ENCODE measurements at places on chromosomes 16 and 17. TPM values are rescaled to one million over a fixed set of nuclear protein-coding genes. Genes with fewer than 3 reads are reported as not detected.
A peak's percentile ranks its signal among the peaks of the same experiment; 100 is the strongest.

DNA sequence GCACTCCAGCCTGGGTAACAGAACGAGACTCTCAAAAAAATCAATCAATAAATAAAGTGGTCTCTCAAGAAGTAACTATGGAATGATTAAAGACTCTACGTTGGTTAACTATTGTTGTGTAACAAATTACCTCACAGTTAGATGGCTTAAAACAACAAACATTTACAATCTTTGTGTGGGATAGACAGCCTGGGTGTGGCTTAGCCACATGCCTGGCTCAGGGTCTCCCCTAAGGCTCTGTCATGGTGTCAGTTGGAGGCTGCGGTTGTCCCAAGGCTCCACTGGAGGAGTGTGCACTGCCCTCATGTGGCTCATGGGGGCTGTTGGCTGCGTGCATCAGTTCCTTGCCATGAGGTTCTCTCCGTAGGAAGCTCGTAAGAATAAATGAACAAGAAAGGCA is 294.5 kb downstream of the SNX29 start:
- DNase-seq, result no peak

DNA sequence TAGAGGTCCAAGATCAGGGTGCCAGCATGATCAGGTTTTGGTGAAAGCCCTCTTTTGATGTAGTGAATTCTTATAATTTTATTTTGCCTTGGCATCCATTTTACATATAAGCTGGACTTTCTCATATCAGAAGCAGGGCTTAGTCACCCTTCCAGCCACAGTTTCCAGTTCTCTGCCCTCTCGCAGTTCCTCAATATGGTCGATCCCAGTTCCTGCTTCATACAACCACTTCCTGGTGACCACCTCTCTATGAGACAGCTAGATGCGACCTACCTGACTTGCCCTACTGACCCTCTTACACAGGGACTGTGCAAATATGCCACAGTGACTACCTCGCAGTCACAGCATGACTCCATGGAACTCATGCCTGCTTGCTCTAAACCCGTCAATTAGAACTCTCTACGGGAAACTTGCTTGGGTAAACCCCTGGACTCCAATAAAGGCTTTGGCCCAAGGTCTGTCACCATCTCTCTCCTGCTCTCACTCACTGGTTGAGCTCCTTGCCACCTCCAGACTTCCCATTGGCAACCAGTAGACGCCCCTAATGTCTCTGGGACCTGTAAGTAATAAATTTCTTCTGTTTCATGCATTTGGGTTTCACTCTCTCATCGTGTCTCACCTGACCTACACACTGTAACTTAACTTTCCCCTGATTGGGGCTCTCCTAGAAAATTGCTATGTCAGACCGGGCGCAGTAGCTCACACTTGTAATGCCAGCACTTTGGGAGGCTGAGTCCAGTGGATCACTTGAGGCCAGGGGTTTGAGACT is 21.4 kb downstream of the CD300LG start:
- DNase-seq, result no peak

GRCh38 chr16:57775661-57776469 is 26.4 kb downstream of the KIFC3 start:
- peak; percentile 63 for DNase-seq

DNA sequence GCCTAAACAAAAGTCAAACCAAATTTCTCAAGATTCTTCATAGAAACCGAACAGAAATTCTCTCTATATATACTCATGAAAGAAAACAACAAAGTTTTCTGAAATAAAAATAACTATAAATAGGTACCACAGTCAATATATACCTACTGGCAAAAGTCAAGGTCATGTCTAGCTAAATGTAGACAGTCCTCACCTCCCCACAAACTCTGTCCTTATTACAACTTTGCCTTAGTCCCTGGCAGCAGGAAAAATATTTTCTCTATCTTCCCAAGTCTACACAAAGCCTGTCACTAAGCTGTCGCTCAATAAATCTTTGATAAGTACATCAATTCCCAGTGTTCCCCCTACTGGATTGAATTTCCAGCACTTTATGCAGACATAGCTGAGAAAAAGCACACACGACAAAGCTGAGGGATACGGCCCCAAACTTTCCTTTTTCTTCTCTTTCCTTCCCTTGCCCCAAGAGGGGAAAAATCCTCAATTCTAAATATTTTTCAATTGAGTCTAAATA is 2.7 kb downstream of the CFAP20 start:
- DNase-seq, result no peak

DNA sequence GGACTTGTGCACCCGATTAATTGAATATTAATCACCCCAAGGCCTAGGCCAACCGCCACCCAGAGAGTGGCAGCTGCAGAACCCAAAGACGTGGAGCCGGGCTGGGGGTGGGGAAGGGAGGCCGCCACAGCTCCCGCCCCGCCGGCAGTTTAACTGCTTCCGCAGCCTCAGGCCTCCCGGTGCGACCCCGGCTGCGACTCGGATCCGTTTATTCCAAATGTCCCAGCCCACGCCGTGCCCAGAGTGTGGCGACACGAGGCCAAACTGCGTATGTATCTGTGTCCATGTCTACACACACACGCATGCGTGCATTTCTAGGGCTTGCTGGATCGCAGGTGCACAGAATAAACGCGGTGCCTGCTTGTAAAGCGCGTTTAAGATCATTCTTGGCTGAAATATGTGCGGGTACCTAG is 802 bp upstream of the TOB1 start:
- DNase-seq, result no peak

- no peak for DNase-seq
These were observed 29.9 kb upstream of the GINS2 start for GRCh38 chr16:85718682-85719081.

ZNF469 gene
- 2.2 TPM for total RNA-seq

CTRL gene
- total RNA-seq, result not detected

DDX5 gene
- total RNA-seq, result 570 TPM

HSD11B2 gene
- total RNA-seq, result 6.5 TPM

ACACA gene
- total RNA-seq, result 111 TPM

TPSG1 gene
- total RNA-seq, result not detected

CCL1 gene
- not detected for total RNA-seq
